ENCODE measurements at places on chromosomes 2 and 18. TPM values are rescaled to one million over a fixed set of nuclear protein-coding genes. Genes with fewer than 3 reads are reported as not detected.

DNA sequence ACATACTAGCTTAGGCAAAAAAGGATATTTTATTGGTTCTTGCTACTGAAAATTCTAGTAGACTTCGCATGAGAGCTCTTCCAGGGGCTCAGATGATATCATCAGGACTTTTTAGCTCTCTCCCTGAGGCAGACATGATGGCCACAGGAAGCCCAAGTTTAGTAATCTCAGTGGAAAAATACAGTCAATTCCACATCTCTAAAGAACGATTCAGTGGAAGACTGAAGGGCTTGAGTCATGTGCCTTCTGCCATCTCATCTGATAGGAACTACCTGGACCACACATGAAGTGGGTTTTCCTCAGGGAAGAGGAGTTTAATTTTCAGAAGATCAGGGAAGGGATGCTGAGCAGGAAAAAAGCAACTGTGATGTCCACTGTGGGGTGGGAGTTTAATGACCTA lies 117.3 kb downstream of the TTC27 start:
- H3K36me3 ChIP-seq = no peaks in the 10 kb centered on the region
- H3K27ac ChIP-seq = no peak overlapping the region
- no peak overlapping the region for H3K4me3 ChIP-seq
- H3K4me1 ChIP-seq = no peaks in the 10 kb centered on the region
- no peak for DNase-seq

- H3K4me1 ChIP-seq = no peaks in the 10 kb centered on the region
- no peaks in the 10 kb centered on the region for H3K27me3 ChIP-seq
- H3K4me3 ChIP-seq = no peak overlapping the region
- no peak overlapping the region for H3K27ac ChIP-seq
- H3K36me3 ChIP-seq = no peaks in the 10 kb centered on the region
Measured at GRCh38 chr2:82257796-82258555, 1953.4 kb upstream of the LRRTM1 start.

- no peak overlapping the region for H3K4me3 ChIP-seq
- no peaks in the 10 kb centered on the region for H3K36me3 ChIP-seq
- H3K27ac ChIP-seq = no peak overlapping the region
- no peaks in the 10 kb centered on the region for H3K4me1 ChIP-seq
- DNase-seq = no peak
- no peaks in the 10 kb centered on the region for H3K27me3 ChIP-seq
Measured at GRCh38 chr2:106943468-106944200, 57.7 kb upstream of the ST6GAL2 start.

DNA sequence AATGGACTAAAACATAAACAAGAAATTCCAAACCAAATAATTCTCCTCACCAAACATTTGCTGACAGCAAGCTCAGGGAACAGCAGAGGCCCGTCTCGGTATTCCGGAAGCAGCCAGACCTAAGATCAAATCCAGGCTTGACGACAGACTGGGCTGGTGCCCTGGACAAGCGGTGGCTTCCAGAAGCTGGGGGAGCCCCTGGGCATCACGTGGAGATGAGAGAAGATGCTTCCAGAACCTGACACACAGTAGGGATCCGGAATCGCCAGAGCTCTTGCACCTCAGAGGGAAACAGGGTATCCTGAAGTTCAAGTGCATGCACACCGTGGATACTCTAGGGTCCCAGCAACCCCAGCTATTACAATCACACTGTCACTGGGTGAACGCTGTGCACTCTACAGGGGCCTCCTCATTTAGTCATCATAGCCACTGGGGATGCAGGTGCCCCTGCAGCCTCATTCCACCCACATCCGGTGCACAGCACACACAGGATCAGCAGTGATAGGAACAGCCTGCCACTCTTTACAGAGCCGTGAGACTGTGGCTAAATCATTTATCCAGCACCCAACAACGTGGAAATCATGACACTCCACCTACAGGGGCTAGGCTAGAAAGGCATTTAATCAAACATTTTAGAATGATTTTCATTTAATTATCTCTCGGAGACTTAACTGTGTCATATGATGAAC lies 102.6 kb downstream of the HDAC4 start:
- H3K4me3 ChIP-seq = peak overlapping the region; percentile 86
- no peaks in the 10 kb centered on the region for H3K36me3 ChIP-seq
- H3K27me3 ChIP-seq = no peaks in the 10 kb centered on the region
- H3K27ac ChIP-seq = peak overlapping the region; percentile 48

GRCh38 chr2:224957540-224958461 lies 84.5 kb downstream of the DOCK10 start:
- no peak overlapping the region for H3K4me3 ChIP-seq
- H3K27me3 ChIP-seq = no peaks in the 10 kb centered on the region
- no peak overlapping the region for H3K27ac ChIP-seq
- H3K36me3 ChIP-seq = no peaks in the 10 kb centered on the region
- H3K4me1 ChIP-seq = peaks cover 45% of the 10 kb centered on the region

DNA sequence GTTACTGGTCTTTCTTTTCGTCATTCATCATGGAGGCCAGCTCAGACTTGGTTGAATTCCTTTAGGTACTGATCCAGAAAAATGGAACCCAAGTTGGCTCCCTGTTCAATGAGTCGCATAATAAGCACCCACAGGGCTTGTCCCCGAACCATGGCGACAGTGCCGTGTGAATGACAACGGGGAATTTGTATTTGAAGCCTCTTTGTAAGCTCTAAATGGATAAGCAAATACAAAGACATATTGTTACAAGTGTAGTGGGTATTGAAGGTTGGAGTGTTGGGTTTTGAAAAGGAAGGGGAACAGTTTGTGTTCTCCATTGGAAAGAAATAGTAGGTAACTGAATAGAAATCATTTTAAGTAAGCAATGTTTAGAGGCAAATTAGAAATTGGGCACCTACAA lies 288.9 kb downstream of the SLC4A3 start:
- no peak for DNase-seq
- no peak overlapping the region for H3K4me3 ChIP-seq
- H3K4me1 ChIP-seq = no peaks in the 10 kb centered on the region

- H3K4me3 ChIP-seq = no peak overlapping the region
- DNase-seq = no peak
- H3K27me3 ChIP-seq = no peaks in the 10 kb centered on the region
- H3K4me1 ChIP-seq = no peaks in the 10 kb centered on the region
- H3K36me3 ChIP-seq = no peaks in the 10 kb centered on the region
Measured at GRCh38 chr2:135386993-135387392, 144.0 kb downstream of the ZRANB3 start.

GRCh38 chr18:78949216-78949615 lies 30.4 kb upstream of the SALL3 start:
- H3K27ac ChIP-seq = no peak overlapping the region
- no peak for DNase-seq
- H3K4me1 ChIP-seq = no peaks in the 10 kb centered on the region
- H3K36me3 ChIP-seq = no peaks in the 10 kb centered on the region
- no peaks in the 10 kb centered on the region for H3K27me3 ChIP-seq

DNA sequence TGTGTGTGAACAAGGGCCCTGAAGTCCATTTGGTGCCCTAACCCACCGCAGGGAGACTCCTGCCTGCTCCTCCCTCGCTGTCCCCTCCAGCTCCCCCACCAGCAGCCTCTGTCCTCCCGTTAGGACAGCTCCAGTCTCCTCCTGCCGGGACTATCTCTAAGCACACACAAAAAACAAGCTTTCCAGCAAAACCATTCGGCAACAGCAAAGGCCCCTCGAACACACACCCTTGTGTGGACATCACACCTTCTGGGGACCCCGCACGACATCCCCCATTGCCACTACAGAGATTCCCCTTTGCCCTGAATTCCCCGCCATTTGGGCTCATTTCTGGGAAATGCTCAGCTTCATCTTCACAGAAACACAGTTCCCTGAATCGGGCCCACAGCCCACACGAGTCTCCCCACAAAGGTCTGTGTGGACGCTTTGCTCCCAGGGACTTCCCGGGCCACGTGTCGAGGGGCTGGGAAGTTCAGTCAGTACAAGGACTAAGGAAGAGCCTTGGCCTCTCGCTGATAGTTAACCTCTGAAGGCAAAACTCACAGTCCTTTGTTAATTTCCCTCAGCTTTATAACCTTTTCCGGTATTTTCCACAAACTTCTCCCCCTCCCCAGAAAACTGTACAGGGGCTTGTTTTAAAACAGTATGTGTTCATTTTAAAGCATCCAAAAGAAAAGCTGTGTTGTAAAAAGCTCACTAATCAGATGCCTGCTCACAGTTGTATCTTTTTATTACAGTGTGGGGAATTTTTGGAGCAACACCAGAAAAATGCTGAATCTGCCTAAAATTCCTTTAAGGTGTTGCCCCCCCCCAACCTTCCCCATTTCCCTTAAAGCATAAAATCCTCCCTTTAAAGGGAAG lies 25.9 kb downstream of the SMAD7 start:
- DNase-seq = no peak
- no peak overlapping the region for H3K4me3 ChIP-seq
- H3K27me3 ChIP-seq = no peaks in the 10 kb centered on the region
- no peaks in the 10 kb centered on the region for H3K36me3 ChIP-seq
- peak overlapping the region; percentile 3 for H3K27ac ChIP-seq

DNA sequence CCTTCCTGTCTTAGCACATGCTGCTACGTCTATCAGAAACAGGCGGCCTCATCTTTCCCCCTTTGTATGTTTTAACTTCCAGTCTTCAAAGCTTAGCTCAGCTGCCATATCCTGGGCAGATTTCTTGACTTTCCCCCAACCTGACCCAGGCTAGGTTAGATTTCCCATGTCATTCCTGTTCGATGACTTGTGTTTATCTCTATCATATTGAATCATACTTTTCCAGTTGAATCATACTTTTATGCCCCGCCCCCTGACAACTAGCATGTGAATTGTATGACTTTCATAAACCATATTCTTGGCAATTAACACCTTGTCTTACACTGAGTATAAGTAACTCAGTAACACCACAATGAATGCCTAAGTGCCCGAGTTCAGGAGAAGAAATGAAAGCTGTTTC lies 128.3 kb downstream of the CYRIA start:
- H3K4me1 ChIP-seq = no peaks in the 10 kb centered on the region
- no peaks in the 10 kb centered on the region for H3K36me3 ChIP-seq
- no peak overlapping the region for H3K4me3 ChIP-seq

TMEM169 gene
- 0.63 TPM for total RNA-seq

EPAS1 gene
- 14.5 TPM for total RNA-seq

Measured in CD8-positive, alpha-beta memory T cell (primary cell).